Stimulated activated CD4-positive, alpha-beta T cell treated with anti-CD3 and anti-CD28 coated beads, Interleukin-1b, Interleukin-23, amount 100 ng/mL, for 1 hour (primary cell): ENCODE measurements at places on chromosomes 1 and 21.

- no peak for DNase-seq
Observed at GRCh38 chr1:169348383-169349036, 19.1 kb downstream of the NME7 start.

DNA sequence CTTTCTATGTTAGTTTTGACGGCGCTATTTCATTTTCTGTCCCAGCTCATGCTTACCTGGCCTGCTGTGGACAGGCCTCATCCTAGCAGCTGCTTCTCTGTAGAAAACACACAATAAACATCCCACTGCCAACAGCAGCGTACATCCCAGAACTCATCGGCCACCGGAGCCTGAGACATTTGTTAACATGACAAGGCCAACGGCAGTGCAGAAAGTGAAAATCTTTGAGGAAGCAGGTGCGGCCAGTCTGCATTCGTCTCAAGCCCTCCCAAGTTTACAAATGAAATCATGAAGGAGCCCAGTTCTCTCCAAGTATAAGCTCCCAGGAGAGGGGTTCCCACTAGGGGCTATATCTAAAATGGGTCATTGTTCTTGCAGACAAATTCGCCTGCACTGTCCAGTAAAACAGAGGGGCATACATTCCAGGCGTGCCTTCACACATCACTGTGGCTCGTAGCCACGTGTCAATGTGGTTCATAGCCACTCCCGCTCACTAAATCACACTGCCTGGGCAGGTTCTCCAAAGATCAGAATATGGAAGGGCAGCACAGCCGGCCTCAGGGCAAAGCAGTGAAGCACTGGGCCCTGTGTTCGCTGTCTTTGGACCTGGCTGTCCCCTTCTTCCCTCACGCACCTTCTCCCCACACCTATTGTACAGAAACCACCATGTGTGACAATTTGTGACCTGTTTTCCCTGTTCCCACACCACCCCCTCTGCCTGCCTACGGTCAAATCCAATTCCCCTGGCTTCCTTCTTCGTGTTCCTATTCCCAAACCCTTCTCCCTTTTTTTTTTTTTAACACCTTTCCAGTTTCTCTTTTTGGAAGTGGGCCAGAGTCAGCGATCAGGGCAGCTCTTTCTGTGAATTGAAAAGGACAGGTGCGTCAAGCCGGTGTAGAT, 27.0 kb upstream of the ABCG1 start:
- DNase-seq: no peak

- DNase-seq: no peak
Observed at GRCh38 chr1:202361701-202362100, 13.2 kb downstream of the PPP1R12B start.

DNA sequence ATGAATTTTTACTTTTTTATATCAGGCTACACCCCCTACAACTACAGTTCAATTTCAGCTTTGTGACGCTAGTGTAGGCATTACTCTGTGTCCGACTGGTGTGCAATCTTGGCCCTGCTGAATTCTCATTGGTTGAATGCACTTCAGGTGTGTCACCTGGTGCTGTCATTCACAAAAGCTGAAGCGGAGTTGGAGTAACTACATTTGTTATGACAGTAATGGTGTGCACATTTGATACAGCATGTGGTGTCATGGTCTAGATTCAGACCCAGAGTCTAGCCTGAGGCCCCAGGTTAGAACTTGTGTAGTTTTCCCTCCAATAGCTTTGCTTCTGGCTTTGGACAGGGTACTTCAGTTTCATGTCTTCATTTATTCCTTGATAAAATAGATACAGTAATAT, 88.7 kb downstream of the C1orf94 start:
- no peak for DNase-seq

DNA sequence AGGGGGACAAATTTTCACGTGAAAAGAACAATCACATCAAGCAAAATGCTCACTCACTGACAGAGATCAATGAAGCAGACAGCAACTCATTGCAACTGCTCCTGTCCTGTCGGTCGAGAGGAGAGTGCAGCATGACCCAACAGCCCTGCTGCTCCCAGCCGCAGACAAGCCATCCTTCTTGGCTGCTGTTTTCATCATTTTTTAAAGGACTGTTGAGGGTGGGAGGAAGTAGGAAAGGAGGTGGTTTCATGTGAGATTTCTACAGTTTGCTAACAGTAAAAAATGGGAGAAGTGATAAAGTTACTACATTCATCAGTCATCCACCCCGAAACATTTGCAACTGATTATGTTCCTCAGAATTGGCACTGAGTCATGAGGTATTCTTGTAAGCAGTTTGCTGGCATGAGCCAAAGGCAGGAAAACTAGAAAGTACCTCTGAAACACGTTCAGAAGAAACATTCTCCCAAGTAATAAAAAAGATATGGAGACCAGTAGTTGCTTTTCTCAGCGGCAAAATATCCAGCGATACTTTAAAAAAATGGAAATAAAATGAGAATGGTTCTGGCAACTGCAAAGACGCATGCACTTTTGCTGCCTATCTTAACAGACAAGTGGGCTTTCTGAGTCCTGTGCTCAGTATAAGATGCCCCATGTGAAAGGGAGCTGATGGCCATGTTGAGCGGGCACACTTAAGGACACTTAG, 72.0 kb upstream of the CLDN14 start:
- no peak for DNase-seq

GRCh38 chr1:58249388-58249736, 297.2 kb downstream of the OMA1 start:
- DNase-seq: no peak

DNA sequence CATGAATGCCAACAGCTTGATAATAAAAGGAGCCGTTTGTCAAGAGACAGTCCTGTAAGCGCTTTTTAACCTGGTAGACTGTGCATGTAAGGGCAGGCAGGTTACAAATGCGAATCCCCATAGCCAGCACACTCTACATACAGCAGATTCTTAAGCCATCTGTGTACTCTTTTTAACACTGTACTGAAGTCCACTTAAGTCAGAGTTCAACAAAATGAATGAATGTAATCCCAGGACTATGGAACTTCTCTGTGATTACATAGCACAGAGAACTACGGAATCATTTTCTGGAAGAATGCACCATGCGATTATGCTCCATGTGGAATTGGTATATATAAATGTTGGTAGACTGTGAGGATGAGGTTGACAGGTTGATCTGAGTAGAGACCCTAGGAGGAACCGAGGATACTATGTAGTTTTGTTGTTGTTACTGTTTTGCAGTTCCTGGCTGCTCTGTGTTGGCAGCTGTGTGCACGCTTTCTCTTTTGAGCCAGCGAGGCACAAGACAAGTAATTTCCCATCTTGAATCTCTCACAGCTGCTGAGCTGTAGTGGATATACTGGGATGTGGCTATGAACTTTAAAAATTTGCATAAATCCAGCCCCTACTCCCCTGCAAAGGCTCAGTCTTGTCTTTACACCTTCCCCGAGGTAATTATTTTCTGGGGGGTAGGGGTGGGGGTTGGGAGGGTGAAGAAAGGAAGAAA, 21.9 kb downstream of the LRRC8D start:
- DNase-seq: no peak

DNA sequence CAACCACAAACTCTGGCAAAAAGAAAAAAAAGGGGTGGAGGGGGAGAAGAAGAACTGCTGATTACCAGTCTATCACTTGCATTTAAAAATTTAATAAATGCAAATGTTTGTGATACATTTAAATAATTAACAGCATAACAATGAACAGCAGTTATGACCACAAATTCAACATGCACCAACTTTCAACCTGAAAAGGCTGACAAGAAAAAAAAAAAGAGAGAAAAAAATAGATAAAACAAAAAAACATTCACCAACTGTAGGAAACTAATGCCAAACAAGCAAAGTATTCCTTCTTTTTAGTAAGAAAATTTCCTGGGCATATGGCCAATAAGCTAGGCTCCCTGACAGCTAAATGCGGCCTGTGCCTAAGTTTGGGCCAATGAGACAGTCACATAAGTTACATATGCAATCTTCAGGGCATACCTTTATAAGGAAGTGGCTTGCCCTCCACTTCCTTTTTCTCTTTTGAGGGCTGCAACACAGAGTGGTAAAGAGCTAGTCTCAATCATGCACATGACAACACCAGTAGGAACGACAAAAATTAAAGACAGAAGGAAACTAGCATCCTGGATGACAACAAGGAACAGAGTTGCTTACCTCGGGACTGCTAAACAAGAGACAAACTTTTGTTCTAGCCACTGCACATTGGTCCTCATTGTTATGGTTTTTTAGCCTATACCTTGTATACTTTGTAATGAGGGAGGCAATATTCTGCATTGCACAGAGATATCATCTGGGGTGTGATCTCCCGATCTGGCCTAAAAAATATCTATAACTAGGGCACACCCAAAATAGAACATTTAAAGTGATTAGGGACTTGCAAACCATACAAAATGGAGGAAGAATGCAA, 24.2 kb upstream of the PHTF1 start:
- no peak for DNase-seq

- no peak for DNase-seq
Observed at GRCh38 chr1:223513309-223513708, 120.1 kb downstream of the CCDC185 start.

DNA sequence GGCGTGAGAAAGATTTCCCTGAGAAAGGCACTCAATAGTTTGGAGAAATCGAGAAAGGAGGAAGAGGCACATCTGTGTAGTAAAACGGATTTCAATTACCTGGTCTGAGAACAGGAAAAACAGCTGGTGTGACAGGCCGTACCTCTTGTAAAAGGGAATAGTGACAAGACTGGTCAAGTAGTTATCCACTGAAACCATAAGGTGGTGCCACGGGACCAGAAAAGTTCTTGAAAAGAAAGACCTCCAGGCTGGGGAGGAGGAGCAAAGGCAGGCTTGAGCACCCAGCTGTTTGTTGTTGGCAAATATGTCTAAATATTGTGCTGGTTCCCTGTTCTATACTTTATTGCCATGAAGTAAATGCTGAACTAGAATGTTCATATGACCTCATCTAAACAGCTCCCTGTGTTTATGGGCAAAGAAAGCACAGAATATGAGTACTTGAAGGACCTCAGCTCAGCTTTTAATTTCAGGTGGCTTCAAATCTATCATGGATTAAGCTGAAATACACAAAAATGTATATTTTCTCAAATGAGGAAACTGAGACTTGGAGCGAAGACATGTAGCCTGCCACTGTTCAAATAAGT, 4.0 kb downstream of the HAO2 start:
- DNase-seq: no peak

DNA sequence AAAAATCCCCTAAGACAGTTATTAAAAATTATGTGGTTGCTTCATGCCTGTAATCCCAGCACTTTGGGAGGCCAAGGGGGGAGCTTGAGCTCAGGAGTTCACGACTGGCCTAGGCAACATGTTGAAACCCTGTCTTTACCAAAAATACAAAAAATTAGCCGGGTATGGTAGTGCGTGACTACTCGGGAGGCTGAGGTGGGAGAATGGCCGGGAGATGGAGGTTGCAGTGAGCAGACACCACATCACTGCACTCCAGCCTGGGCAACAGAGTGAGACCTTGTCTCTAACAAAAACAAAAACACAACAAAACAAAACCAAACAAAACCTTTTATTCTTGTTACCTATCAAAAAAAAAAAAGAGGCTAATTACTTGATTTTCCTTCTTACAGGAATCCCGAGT, 2.1 kb downstream of the ELK4 start:
- DNase-seq: no peak

GRCh38 chr1:41103766-41104165, 82.2 kb upstream of the SLFNL1 start:
- DNase-seq: no peak

DNA sequence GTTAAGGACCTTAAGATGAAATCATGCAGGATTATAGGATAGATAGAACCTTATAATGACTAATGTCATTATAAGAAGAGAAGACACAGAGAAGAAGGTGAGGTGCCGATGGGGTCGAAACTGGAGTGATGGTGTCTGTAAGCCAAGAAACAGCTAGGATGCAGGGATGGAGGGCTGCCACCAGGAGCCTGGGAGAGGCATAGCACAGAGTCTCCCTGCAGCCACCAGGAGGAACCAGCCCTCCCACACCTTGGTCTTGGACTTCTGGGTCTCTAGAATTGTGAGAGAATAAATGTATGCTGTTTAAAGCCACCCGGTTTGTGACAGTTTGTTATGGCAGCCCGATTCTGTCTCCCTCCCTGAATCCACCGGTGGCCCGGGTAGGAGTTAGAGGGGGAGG, 337.2 kb upstream of the AJAP1 start:
- no peak for DNase-seq

GRCh38 chr21:29674343-29674742, 265.5 kb downstream of the GRIK1 start:
- no peak for DNase-seq

DNA sequence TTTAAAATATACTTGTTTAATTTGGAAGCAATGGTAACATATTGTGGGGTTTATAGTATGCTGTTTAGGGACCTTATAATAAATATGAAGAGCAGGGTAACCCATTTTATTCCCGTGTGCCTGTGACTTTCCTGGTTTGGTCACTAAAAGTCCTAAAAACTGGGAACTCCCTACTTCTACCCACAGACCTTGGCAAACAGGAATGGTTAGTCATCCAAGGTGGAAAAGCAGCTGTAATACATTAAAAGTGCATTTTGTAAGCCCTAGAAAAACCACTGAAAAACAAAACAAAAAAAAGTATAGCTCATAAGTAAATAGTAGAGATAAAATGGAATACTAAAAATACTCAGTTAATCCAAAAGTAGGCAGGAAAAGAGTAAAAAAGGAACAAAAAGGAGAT, 538.9 kb downstream of the LMO4 start:
- no peak for DNase-seq

DNA sequence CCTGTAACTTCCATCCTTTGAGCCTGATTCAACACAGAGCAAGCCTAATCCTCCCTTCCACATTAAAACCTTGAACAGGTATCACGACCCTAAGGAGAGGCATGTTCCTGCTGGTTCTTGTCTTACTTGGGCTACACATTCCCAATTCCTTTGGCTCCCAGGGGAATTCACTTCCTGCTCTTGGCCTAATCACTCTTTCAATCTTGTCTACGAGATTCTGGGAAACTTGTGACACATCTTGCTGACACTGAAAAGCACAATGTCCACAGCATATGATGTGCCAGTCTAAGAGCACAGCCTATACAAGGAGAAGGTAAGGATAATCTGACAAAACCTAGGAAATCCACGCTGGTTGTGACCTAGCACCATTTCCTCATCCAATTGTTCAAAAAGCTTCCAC, 163.9 kb downstream of the GABPA start:
- no peak for DNase-seq

DNA sequence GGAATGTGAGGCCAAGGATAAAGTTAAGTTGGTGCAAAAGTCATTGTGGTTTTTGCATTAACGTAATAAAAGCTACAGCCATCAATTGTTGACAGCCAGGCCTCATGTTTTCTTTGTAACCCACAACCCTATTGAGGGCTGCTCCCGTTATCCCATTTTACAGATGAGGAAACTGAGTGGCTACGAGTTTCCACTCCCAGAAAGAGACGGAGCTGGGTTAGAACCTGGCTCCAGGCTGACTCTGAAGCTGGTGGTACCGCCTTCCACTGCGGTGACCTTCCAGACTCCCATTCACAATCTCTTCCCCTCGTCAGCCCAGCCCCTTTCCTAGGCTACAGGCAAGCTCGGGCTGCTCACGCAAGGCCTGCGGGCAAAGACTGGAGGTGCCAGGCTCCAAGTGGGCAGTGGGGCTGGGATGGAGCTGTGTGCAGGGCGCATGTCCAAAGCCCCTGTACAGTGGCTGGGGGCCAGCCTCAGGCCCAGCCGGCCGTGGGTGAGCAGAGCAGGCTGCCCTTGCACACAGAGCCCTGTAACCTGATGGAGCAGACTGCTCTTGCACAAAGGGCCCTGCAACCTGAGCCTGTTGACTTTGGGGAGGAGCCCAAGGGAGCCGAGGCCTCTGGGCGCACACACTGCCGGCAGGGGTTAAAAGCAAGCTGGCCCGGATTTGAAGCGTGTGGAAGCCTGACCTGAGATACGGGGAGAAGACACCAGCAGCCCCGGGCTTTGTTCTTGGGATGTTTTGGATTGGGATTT, 97.4 kb upstream of the TMPRSS2 start:
- DNase-seq: no peak

GRCh38 chr1:4027492-4028138, 127.5 kb upstream of the C1orf174 start:
- DNase-seq: no peak
